Frontal cortex (tissue), 4 donors: ENCODE measurements at places on chromosomes 2 and 18.

DNA sequence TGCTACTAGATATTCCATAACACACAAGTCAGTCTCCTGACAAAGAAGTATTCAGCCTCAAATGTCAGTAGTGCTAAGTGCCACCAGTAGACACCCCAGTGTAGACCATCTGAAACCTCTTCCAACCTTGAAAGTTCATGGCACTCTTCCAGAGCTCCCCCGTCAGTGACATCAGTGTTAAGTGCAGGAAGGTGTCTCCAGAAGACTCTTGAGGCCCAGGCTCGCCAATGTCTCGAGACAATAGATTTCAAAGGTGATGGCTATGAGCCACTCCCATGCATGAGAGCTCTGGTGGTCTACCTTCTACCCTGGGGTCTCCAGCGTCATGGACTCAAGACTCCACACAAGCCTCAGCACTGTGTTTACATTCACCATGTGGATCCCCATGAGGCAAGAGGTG, 183.8 kb downstream of the SMAD2 start:
- no peak for DNase-seq

DNA sequence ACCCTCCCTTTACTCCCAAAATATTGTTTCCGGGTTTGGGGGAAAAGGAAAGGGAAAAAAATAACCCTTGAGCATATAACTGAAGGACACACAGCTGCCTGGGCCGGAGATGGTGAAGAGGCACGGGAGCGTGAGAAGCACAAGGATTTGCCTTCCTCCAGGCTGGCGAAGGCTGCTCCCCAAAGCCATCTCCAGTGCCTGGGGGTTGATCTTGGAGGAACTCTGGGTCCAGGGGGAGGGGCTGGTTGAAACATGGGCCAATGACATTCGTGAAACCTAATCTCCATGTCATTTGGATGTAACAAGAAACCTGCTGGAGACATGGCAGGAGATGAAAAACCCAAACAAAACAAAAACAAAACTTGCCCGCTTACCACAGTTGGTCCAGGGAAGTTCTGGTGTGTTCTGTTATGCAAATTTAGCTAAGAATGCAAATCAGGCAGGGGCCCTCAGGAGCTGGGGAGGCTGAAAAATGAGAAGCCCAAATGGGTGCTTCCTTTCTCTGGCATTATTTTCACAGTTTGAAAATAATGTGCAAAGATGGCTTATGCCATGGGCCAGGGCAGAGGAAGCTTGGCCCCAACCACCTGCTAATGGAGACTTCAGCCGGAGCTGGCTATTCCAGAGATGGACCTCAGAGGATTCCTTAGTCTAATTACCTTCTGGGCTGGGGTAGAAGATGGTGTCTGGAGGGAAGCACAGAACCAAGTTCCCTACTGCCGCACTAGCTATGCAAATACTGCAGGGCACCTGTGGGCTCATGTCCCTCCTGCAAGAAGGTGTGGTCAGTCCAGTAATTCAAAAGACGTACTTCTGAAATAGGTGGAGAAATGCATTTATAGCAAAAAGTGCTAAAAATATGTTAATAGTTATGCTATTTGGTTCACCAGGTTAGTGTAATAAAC, 180.9 kb downstream of the BCL2 start:
- DNase-seq: no peak

- DNase-seq: no peak
Measured at GRCh38 chr2:144948205-144948855, 428.4 kb upstream of the ZEB2 start.

GRCh38 chr2:173355132-173355865, 627 bp downstream of the CDCA7 start:
- DNase-seq: no peak

- no peak for DNase-seq
Measured at GRCh38 chr2:197184959-197185586, 125.5 kb downstream of the ANKRD44 start.

- no peak for DNase-seq
Measured at GRCh38 chr18:13159579-13159978, 59.0 kb upstream of the LDLRAD4 start.

- no peak for DNase-seq
Measured at GRCh38 chr2:175684466-175684865, 317.6 kb downstream of the LNPK start.

DNA sequence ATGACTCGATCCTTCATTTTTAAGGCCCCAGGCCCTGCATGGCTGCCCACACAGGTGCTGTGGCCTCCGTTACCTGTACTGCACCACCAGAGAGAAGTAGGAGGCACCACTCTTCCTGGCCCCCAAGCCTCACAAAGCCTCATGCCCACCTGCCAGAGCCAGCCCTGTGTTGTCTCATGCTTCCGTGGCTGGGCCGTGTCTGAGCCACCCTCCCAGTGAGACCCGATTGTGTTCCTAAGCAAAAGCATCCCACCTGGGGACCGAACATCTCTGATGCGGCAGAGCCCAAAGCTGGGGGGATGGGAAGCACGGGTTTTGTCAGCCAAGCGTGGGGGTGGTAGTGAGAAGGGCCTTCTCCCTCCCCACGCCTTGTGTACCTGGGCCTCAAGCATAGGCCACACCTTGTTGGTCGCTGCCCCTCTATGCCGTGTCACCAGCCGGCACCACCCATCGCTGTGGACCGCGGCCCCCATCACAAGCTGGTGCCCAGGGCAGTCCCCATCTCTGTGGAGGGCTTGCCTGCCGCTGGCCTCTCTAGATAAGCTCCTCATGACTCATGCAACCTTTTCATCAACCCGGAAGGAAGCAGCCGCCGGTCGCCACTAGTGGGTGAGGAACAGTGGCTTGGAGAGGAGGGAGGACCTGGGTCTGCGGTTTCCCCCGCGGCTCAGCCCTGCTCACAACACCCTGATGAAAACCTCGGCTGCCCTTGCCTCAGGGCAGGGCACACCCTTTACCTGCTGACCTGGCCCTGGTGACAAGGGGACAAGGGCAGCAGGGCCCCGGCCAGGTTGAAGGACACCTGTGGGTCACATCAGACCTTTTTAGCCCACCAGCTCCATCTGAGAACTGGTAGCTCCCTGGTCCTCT, 2.7 kb upstream of the RNPEPL1 start:
- no peak for DNase-seq

GRCh38 chr2:33859811-33860461, 260.8 kb upstream of the FAM98A start:
- no peak for DNase-seq

DNA sequence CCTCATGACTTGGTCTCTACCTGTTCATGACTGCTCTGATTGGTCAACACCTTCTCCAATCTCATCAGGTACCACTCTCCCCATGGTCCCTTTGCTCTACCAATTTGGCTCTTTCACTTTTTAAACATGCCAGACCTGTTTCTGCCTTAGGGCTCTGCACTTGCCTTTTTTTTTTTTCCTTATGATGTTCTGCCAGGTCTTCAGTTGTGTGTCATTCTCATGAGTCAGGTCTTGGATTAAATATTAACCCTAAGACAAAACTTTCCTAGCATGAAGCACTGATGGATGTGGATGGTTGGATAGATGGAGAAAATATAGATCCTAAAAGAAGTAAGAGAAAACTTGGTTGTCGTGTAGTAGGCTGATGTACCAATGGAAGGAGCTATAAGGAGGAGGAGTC, 219.3 kb downstream of the TTC32 start:
- DNase-seq: no peak

DNA sequence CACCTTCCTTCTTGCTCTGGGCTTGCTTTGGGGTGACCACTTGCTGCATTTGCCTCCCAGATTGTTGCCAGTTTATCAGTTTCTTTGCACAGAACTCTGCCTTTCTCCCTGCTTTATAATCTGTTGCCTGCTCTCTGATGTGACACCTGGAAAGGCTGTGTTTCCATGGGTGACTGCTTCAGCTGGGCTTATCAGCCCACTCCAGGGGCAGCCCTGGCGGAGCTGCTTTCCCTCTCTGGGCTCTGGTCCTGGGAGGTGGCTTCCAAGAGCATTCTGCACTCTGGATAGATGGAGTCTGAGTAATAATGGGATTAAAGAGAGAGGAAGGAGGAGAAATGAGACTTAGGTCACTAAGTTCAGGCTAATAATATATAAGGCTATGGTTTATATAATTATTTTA, 352.7 kb downstream of the TSN start:
- no peak for DNase-seq

DNA sequence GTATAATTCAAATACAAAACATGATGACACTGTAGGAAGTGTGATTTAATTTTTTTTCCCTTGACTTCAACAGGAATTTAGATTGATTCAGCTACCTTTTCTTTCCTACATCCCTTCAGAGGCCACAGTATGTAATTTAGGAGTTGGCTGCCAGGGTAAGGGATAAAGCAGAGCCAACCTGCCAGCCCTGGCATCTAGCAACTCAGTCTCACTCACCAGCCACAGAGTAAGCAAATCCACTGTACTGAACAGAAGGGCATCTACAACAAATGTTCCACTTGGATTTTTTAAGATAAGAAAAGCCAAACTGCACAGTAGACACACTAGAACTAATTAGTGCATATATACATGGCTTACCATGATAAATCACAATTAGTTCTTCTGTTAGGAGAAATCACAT, 54.3 kb upstream of the PEX13 start:
- DNase-seq: no peak

GRCh38 chr18:62026586-62026985, 133.8 kb upstream of the RNF152 start:
- DNase-seq: no peak

GRCh38 chr18:33210575-33211189, 229.8 kb downstream of the CCDC178 start:
- no peak for DNase-seq

DNA sequence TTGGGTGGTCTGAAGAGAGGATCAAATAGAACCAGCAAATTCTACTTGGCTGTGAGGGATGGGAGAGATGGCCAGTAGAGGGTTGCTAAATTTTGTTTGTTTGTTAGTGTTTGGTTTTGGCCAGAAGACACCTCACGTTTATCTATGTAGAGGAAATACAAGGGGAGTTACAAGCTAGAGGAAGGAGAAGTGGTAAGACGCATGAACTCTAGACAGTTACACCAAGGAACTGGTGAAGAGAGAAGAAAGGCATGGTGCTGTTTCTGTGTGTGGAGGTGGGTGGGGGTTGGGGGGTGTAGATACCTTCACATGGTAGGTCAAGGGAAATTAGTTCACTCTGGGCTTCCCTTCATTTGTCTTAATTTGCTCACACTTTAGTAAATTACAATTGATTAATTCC, 25.6 kb downstream of the RASGRP3 start:
- no peak for DNase-seq
